Heart left ventricle (tissue), 16 donors: ENCODE measurements at places on chromosomes 13 and 19.

DNA sequence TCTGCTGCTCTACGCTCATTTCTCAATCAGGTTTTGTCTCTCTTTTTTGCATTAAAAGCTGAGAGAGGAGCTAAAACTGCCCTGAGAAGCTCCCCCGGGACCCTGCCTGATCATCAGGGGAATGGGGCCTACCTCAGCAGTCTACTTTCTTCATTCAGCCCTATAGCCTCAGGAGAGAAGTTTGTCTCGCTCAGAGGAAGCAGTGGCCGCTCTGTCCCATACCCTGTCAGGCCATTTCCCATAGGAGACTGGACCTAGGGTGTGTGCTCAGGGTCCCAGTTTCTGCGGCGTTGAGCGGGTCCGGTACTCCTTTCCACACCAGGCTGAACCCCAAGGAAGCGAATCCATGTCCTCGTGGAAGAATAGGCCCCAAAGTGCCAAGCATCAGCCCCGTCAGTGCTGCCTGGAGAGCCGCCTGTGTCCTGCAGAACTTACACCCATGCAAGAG lies 21.7 kb downstream of the UBE2L5 start:
- no peak for DNase-seq

DNA sequence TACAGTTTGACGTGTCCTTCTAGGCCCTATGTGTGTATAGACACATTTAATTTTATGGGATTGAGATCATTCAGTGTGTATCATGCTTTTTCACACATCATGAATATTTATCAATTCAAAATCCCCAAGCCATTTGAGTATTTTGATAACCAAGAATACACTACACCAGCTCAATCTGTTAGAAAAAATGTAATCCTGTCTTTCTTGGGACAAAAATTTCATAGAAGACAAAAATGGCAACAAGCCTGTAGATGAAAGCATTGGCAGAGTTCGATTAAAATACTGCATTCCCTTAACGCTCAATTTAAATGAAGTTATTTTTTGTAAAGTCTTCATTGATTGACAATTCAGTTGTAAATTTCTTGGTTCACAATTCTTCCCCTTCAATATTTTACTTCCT lies 41.9 kb downstream of the WDR87 start:
- no peak for DNase-seq

- peak; percentile 51 for DNase-seq
These were observed 480.2 kb upstream of the MIR17HG start for GRCh38 chr13:90867336-90867683.

DNA sequence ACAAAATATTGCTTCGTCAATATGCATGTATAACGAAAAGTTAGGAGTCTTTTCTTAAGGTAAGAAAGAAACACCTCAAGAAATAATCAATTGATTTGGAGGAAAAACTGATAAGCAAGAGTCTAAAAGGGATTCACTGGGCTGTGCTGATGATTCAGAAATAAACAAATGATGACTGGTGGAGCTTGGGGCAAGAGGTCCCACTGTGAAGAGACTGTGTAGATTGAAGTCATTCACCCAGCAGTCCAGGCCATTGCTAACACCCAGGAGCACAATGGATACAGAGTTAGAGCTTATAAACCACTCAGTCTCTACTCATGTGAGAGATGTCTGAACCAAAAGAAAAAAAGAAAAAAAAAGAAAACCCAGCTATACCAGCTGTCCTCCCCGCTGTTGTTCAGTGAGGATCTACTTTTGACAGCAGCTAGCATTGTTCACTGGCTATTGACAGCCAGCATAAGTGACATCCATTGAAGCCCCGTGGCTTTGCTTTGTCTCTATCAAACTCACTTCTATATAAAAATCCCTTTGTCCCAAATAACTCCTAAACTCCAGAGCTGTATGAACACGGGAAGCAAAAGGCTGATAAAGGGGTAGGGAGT lies 255.5 kb downstream of the KCTD12 start:
- DNase-seq, result no peak

DNA sequence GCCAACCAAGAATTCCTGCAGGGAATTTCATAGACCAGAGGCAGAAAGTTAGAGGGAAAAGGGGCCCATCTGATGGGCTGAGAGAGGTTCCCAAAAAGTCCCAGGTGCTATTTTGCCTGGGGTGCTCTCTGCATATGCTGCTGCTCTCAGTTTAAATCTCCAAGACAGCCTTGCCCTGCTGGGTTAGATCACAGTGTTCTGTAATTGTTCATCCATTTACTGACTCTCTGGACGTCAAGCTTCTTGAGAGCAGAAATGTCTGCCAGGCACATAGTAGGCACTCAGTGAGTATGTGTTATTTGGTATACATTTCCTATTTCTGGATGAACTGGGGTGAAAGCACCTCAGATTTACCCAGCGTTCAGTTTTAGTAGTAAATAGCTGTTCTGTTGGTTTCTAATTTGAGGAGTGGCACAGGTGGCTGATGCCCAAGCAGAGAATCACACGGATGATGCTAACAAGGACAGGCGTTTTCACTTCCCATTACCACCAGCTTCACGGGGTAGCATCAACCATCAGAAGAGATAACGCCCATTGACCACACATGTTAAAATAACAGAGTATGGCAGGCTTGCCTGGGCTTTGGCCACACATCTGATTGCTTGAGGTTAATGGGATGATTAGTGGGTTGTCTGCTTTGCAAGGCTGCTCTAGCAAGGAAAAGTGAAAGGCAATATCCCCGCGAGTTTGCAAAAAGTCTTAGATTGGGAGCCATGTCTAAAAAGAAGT lies 161.1 kb downstream of the SLC7A1 start:
- no peak for DNase-seq

DNA sequence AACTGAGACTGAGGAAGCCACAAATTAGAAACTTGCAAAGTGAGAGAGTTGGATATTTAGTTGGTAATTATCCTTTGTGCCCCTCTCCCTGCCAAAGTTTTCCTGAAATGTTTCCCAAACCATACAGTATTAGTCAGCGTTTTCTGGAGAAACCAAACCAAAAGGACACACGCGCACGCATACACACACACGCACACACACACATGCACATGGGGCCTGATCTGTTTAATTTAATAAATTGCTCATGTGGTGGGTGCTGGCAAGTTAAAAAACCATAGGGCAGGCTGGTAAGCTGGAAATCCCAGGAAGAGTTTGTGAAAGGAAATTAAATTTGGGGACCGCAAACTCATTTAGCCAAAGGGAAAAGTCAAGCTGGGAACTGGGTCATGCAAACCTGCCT lies 11.7 kb upstream of the CYSLTR2 start:
- DNase-seq, result no peak

GRCh38 chr19:33193865-33194362 lies at the start of gene LRP3:
Gene LRP3 (plus strand): TSS chr19:33194330. CDS start chr19:33194786, 456 bp downstream.
- peak; percentile 77 for DNase-seq

GRCh38 chr13:113078902-113079780 lies 26.4 kb upstream of the F7 start:
- DNase-seq, result peak; percentile 14

GRCh38 chr13:88908961-88909441 lies 1237.8 kb downstream of the SLITRK5 start:
- no peak for DNase-seq
